ENCODE measurements at places on chromosomes 2 and 18.

DNA sequence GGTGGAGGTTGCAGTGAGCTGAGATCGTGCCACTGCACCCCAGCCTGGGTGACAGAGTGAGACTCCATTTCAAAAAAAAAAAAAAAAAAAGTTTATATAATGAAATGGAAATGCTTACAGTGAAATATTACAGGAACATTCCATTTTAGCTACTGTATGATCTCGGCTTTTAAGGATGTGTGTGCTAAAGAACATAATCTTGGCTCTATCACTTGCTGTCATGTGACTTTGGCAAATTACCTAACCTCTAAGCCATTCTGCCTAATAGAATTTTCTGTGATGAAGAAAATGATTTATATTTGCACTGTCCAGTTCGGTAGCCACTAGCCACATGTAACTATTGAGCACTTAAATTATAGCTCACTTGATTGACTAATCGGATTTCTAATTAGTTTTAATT is 36.3 kb downstream of the SMAD4 start:
- DNase-seq: peak; percentile 29

- no peak for DNase-seq
Observed at GRCh38 chr2:188485496-188485895, 193.8 kb downstream of the GULP1 start.

DNA sequence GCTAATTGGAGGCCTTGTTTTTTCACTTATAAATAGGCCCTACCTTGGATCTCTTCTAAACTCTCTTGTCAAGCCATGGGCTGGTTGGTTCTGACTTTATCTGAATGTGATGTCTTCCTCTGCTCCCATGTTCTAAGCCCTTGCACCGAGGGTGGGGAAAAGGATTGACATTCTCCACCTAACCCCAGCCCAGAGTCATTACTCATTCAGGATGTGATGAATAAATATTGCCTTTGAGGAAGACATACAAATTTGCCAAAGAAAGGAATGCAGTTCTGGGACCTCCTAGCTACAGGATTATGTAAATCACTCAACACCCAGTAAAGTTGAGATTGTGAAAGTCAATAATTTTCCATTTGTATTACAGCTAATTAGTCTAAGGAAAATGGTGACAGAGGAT is 142.1 kb upstream of the LYPD6 start:
- peak; percentile 17 for DNase-seq

- DNase-seq: peak; percentile 62
Observed at GRCh38 chr2:145114726-145115125, 594.8 kb upstream of the ZEB2 start.

DNA sequence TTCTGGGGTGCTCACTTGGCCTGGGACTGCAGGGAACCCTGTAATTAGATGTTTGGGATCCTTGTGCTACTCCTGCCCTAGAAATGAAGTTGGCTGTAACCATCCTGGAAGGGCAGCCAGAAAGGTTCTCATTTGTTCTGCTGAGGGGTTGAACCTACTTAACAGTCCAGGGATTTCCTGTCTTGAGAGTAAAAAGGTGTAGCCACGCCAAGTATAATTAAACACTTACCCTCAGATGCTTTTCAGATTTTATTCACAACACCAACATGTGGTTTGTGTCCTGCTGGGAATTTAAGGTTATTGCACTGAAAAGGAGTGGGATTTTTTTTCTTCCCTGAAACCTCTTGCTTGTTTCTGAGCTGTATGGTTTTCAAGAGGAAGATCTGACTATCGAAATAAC is 222.4 kb upstream of the APCDD1 start:
- DNase-seq: no peak

- no peak for DNase-seq
Observed at GRCh38 chr2:239393941-239394340, 6.9 kb downstream of the HDAC4 start.

GRCh38 chr2:10329580-10329879 is 26.8 kb downstream of the HPCAL1 start:
- no peak for DNase-seq

Measured in retinal pigment epithelial cell (primary cell).